Coronary artery (tissue), 2 donors: ENCODE measurements at places on chromosomes 3 and 15.

- no peak for DNase-seq
Measured at GRCh38 chr3:18044971-18045880, 302.8 kb upstream of the TBC1D5 start.

- no peak for DNase-seq
Measured at GRCh38 chr3:98095882-98096281, 8.9 kb downstream of the OR5AC2 start.

DNA sequence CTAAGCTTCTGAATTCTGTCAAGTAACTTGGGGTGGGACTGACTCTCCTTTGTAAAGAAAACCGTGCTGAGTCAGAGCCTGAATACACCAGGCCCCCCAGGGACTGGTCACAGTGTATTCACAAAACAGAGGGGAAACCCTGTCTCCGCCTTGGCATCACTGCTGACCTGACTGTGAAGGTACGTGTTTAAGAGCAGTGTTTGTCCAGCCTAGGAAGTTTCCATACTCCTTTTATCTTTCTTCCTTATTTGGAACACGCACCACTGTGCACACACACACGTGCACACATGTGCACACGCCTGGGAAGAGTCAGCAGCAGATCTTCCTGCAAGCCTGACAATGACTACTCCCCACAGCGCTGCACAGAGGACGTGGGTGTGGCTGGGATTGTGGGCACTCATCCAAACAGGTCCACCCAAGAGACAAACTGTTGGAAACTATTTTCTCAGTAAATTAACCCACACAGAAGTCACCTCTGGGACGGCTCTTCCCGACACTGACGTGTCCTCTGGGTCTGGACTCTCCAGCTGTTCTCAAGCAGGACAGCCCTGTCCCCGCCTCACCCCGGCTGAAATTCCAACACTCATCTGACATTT lies 87.7 kb downstream of the ATP10A start:
- no peak for DNase-seq

- DNase-seq, result no peak
Measured at GRCh38 chr3:128128251-128128650, 4.6 kb upstream of the RUVBL1 start.

DNA sequence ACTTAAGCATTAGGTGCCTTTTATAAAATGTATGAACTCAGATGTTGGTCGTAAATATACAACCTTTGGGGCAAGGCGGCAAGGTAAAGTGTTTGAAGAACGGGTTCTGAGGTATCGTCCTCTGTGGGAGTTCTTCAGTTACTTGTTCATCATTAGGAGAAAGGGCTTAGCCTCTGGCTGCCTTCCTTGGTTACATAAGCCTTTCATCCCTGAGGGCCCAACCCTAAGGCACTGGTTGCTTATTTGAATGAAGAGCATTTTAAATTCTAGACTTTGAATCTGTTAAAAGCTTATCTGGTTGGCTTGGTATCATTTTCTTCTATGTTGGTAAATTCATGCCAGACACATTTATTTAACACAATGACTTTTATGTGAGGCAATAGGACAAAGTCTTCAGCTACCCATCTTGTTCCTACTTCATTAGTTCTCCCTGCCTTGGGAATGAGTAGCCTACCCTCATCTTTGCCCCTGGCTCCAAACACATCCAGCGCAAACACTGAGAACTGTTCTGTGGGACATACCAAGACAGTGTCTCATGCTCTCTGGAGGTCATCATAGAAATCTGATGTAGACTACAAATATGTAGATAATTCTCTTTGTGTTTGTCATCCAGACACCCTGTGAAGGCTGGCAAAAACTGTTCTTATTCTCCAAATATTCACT lies 12.4 kb upstream of the CCDC80 start:
- DNase-seq, result no peak
